ENCODE measurements at places on chromosomes 1 and 21. TPM values are rescaled to one million over a fixed set of nuclear protein-coding genes. Genes with fewer than 3 reads are reported as not detected.
A peak's percentile ranks its signal among the peaks of the same experiment; 100 is the strongest.

- DNase-seq, result no peak
Measured at GRCh38 chr1:208040821-208041297, 129.9 kb upstream of the CD34 start.

- DNase-seq, result no peak
Measured at GRCh38 chr1:21518774-21519455, 9.7 kb downstream of the ALPL start.

DNA sequence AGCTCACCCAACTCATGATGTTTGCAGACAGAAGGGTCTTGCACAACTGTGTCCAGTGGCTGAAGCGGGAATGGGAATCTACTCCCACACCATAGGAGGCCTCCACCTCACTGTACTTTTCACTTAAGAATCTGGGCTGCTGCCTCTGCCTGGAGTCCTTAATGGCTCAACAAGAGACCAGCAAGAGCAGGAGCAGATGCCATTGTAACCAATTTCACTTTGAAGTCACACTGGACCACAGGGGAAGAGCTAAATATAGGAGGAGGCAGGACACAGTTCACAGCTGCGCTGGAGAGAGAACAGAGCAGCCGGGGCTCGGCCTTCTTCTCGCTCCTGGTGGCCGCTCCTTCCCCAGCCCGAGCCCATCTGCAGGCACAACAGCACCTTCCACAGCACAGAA lies 120.4 kb downstream of the SIPA1L2 start:
- no peak for DNase-seq

GRCh38 chr1:98739762-98740161 lies 78.2 kb downstream of the SNX7 start:
- no peak for DNase-seq

DNA sequence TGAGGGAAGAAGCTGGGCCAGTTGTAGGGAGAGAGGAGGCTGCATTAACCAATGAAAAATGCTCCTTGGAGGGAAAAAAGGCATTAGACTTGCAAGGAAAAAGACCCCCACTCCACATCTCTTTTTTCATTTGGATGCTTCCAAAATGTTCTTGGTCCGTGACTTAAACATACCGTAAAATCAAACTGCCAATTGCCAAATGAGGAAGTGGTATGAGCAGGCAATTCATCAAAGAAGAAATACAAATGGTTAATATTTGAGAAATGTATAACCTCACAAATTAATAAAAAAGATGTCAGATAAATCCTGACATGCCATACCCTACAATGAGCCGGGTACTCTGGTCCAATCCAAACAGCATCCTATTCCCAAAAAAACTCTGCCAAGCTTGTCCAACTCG lies 30.6 kb downstream of the KANK4 start:
- DNase-seq, result no peak

- DNase-seq, result peak; percentile 19
Measured at GRCh38 chr1:13749543-13750341, 49.8 kb downstream of the PRDM2 start.

DNA sequence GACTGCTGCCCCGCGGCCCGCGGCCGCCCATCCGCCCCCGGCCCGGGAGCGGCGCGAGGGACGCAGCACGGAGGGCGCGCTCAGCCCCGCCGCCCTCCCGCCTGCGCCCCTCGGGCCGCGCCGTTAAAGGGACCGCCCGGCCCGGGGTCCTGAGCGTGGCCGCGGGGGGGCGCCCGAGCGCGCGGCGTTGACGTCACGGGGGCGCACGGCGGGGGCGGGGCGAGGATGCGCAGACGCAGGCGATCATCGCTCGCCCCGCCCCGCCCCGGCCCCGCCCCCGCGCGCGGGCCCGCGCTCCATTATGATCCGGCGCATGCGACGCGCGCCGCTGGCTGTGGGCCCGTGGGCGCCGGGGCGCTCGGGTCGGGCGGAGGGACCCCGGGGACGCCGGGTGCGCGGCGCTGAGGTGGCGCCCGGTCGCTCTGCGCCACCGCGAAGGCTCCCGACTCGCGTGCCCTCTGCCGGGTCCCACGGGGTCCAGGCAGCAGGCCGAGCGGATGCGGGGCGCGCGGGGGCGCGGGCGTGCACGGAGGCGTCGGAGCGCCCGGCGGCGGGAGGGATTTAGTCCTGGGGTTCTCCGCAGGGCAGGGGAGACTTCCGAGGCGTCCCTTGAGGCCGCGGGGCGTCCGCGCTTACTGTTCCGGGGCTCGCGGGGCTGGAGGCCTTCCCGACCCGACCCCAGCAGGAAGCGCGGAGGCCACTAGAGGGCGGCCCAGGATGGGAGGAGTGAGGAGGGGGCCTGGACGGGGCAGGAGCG lies at the start of gene DVL1:
Gene DVL1 (minus strand): TSS at position 163 of the 757 bp plus-strand sequence. CDS start 353 bp downstream, outside the sequence.
- peak; percentile 79 for DNase-seq

- no peak for DNase-seq
Measured at GRCh38 chr1:4178501-4179113, 278.5 kb upstream of the C1orf174 start.

DNA sequence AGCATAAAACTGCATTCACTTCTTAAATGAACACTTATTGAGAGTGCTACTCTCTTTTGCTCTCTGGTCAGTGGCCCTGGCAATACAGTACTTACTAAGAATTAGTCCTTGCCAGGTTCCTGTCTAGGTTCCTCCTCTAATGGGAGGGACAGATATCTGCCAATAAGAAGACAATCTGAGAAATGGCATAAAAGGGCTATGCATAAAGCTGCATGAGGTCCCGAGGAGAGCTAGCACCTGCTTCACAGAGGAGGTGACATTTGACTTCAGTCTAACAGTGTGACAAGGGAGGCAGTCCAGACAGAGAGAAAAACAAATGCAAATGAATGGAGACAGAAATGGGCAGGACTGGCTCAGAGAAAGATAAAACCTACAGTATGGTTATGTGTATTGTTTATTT lies 357.1 kb upstream of the SGIP1 start:
- DNase-seq, result no peak

DNA sequence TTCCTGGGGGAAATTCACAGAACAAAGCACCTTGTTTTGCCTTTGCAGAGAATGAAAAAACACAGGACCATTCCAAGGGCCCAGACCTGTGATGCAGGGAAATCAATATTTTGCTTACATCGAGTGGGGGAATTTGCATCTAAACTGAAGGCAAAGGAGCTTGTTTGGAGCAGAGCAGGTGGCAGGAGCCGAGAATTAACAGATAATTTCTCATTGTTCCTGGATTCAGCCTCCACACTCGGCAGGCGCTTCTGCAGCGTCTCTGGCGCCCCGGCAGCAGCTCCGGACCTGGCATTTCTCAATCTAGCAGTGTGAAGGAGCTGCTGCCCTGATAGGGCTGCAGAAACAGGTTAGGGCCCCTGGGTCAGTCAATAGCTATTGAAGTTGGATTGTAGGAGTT lies 2.0 kb upstream of the SYT6 start:
- no peak for DNase-seq

DNA sequence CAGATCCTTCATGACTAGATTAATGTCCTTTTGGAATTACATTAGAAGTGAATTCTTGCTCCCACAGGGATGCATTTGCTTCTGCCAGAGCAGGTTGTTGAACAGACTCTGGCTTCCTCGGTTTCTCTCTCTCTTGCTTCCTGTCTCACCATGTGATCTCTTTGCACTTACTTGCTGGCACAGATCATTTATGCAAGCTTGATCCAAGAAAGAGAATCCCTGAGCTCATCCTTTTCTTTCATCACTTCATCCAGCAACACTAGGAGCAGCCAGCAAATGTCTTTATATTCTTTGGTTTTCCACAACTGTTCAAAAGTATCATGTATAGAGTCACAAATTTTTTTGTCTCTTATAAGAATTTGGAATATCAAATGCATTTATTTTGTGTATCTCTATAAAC lies 313.5 kb downstream of the ZNF326 start:
- DNase-seq, result no peak

DNA sequence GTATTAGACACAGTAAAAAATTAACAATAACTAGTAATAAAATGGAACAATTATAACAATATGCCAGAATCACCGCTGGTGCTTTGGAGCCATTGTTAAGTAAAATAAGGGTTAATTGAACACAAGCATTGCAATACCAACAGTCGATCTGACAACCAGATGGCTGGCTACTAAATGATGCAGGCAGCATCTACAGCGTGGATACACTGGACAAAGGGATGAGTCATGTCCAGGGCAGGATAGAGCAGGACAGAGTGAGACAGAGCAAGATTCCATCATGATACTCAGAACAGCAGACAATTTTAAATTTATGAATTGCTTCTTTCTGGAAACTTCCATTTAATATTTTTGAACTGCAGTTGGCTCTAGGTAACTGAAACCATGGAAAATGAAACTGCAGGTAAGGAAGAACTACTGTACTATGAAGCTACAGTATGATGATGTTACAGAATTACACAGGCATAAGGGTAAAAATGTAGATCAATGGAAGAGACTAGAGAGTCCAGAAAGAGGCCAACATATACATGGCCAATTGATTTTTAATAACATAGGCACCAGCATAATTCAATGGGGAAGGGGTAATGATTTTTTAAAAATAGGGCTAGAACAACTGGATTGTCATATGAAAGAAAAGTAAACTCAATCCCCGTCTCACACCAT lies 168.7 kb downstream of the RRAGC start:
- no peak for DNase-seq

- no peak for DNase-seq
Measured at GRCh38 chr21:15379776-15380175, 315.0 kb upstream of the NRIP1 start.

- no peak for DNase-seq
Measured at GRCh38 chr1:208291923-208292711, 47.9 kb upstream of the PLXNA2 start.

DNA sequence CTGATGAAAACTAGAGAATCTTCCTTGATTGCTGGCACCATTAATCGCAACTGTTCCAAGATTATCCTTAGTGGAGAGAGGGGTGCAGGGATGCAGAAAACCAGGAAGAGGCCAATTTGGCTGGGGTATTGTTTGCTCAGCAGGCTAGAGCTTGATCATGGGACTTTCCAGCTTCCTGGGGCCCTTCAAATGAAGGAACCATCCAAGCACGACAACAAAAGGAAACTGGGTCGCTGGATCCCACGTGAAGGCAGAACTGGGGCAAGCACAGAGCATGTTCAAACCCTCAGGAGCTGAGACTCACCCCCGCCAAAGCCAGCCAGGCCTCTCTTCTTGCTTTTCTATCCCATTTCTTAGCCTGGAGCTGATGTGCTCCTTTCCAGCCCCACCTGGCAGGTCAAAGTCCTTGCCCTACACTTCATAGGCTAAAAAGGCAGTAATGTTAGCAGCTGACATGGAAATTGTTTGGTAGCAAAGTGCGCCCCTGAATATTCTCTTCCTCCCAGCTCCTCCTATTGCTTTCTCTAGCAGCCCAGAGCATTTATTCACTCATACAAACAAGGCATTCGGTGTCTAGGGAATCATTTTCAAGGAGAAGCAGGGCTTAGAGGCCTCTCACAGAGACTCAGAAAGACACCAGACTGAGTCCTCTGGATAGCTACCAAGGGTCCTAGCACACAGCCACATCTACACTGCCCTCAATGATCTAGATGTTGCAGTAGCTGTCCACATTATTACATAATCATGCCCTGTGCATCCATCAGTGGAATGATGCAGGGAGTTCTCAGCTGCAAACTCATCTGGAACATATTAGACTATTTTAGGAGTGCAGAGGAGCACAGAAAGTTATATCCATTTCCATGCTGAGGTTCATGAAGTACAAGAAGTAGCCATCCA lies 11.5 kb downstream of the KCNA2 start:
- no peak for DNase-seq

DNA sequence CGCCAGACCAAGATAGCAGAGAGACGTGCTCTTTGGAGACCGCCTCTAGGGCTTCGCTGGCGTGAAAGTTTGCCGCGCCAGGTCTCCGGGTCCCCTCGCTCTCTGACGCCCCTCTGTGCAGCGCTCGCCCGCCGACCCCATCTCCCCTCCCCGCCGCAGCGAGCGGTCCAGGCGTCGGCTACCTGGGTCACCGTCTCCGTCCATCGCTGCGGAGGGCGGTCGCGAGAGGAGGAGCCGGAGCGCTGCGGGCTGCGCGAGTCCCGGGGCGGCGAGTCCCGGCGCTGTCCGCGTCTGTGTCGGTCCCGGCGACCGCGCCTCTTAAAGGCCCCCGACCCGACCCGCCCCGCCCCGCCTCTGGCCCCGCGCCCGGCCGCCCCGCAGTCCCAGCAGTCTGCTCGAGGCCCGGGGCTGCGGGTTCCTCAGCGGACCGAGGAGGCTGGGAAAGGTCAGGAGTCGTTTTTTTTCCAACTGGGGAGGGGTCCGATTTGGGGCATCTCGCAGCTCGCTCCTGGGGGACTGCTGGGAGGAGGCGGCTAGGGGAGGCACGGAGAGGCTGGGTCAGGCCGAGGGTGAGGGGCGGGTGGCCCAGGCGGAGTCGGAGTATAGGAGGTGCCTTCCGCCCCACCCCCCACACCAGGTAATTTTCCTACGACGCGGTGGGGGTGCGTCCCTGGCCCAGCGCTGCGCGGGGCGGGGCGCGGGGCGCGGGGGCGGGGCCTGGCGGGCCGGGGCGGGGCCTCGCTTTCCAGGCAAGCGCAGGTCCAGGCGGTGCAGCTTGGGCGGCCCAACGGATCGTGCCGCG lies at the start of the genes FBXO2 and FBXO44:
Gene FBXO2 (minus strand): TSS at position 293 of the 802 bp plus-strand sequence. CDS start 89 bp downstream, at position 204.
Gene FBXO44 (plus strand): TSS at position 741 of the 802 bp plus-strand sequence. CDS start 959 bp downstream, outside the sequence.
- peak; percentile 62 for DNase-seq

DNA sequence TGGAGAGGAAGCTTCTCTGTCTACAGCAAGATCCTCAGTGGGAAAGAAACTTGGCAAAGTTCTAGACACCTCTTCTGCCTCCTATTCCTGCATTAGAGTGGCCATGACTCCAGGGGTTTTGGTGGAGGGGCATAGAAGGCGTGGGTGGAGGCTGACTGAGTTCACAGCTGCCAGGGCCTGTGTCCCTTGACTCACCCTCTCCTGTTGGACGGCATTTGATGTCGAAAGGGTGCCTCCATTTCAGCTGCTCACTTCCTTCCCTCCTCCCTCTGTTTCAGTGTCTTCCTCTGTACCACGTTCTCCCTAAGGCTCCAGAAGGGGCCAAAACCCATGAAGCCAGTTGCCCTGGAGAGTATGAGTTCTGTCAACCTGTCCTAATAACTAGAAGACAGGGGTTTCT lies 632 bp downstream of the TMEM79 start:
- DNase-seq, result no peak

GRCh38 chr1:106944721-106945120 lies 111.8 kb upstream of the PRMT6 start:
- no peak for DNase-seq

The WNT9A gene
- total RNA-seq, result 0.10 TPM

The LRRC53 gene
- not detected for total RNA-seq

The GNAT2 gene
- not detected for total RNA-seq

The CDKN2C gene
- total RNA-seq, result 7.7 TPM

The SLC5A9 gene
- total RNA-seq, result not detected

The PAX7 gene
- not detected for total RNA-seq

The VAV3 gene
- 10.6 TPM for total RNA-seq
